ENCODE measurements at places on chromosomes 2 and 18.
A peak's percentile ranks its signal among the peaks of the same experiment; 100 is the strongest.

- no peak for DNase-seq
Measured at GRCh38 chr18:62834715-62835114, 119.4 kb downstream of the PHLPP1 start.

- peak; percentile 46 for DNase-seq
Measured at GRCh38 chr2:71503837-71504236, 50.5 kb downstream of the DYSF start.

GRCh38 chr2:240560480-240561324 is 545 bp downstream of the DUSP28 start:
- peak; percentile 100 for DNase-seq

- DNase-seq: no peak
Measured at GRCh38 chr18:12031181-12031580, 49.9 kb downstream of the IMPA2 start.

GRCh38 chr2:171430516-171431410 is 3.0 kb downstream of the METTL8 start:
- no peak for DNase-seq

DNA sequence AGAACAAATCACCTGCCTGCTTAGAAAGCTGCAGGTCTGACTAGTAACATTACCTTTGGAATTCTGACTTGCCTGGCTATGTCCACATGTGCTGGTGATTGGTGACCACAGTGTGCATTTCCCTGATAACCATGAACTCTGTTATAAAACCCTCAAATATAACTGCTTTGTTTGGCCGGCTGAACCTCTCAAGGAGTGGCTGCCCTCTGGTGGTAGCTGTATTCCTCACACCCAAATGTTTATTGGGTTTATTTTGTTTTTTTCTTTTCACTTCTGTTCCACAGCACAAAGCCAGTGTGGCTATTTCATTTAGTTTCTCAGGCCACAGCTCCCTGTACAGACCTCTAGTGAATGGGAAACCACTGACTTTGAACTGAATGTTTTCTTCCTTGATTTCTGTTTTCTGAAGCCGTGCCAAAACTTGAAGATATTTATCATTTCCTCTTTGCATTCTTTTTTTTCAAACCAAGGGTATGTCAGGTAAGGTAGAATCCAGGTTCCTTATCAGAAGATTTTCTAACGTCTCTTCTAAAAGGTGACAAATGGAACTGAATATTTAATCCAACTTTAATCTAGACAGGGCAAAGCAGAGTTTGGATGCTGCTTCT is 549.0 kb upstream of the VRK2 start:
- peak; percentile 82 for DNase-seq

GRCh38 chr2:10303694-10304378 is 1.1 kb downstream of the HPCAL1 start:
- peak; percentile 61 for DNase-seq

GRCh38 chr2:118241128-118241527 is 152.9 kb downstream of the INSIG2 start:
- no peak for DNase-seq

GRCh38 chr2:26678035-26678434 is 14.5 kb upstream of the KCNK3 start:
- no peak for DNase-seq

DNA sequence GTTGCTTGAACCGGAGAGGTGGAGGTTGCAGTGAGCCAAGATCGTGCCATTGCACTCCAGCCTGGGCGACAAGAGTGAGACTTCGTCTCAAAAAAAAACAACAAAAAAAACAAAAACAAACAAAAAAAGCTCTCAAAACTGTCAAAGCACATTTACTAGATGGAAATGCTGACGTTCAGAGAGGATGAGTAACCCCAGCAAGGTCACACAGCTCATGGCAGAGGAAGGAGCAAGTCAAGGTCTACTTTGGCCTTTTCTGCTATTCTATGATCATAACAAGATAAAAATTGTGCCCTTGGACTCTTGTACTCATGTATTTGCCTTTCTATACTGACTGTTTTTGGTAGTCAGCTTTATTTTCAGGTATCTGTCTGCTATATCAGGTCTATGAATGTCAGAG is 109.5 kb downstream of the ARL6IP6 start:
- DNase-seq: no peak

DNA sequence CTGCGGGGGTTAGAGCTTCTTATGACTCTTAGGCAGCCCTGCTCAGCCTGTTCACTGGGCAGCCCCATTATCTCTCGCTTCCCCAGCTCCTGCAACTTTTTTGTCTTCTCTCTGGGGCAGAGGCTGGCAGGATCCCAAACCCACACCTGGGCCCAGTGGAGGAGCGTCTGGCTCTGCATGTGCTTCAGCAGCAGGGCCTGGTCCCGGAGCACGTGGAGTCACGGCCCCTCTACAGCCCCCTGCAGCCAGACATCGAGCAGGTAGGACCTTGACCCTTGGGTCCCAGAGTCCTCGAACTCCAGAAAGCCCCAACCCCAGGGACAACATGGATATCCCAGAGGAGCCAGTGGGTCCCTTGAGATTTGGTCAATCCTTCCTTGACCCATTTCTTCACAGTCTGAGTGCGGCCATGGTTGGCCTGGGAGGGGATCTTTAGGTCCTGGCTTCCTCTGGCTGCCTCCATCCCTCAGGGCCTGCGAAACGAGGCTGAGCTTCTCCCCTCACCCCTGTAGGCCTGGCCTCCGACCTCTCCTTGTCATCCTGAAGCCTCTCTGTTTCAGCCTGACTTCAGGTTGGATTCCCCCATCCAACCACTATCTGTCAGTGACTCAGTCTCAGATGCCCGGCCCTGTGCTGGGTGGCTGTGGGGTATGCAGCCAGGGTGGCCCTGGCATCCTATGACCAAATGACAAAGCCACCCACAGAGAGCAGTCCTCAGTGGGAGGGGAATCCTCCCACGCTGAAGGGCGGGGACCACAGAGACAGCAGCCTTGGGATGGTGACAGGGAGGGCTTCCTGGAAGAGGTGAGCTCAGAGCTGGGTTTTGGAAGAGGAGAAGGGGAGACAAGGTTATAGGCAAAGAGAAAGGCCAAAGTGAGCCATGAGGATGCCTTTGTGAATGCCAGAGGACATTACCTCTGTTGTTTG is 214.2 kb downstream of the DYSF start:
- DNase-seq: no peak

- no peak for DNase-seq
Measured at GRCh38 chr2:48120112-48120511, 213.8 kb upstream of the FBXO11 start.

- no peak for DNase-seq
Measured at GRCh38 chr2:10282611-10283105, 20.0 kb upstream of the HPCAL1 start.

GRCh38 chr2:138572318-138572717 is 70.7 kb downstream of the SPOPL start:
- DNase-seq: no peak

- no peak for DNase-seq
Measured at GRCh38 chr2:143117225-143117624, 12.0 kb upstream of the ARHGAP15 start.

DNA sequence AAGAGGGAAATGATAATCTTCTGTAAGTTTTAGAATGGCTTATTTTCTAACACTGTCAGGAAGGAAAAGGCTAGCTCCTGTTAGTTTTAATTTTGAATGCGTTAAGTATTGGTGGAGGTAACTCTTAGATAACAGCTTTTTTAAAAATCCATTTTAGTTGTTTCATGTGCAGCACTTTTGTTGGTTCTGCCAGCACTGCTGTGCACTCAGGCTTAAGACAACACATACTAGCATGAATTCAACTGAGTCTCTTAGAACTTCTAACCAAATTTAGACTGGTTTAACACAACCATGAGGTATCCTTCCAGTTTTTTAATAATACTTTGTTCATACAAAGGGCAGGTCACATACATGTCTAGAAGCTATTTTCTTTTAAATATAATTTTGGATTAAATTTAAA is 42.4 kb downstream of the ACVR1 start:
- no peak for DNase-seq

DNA sequence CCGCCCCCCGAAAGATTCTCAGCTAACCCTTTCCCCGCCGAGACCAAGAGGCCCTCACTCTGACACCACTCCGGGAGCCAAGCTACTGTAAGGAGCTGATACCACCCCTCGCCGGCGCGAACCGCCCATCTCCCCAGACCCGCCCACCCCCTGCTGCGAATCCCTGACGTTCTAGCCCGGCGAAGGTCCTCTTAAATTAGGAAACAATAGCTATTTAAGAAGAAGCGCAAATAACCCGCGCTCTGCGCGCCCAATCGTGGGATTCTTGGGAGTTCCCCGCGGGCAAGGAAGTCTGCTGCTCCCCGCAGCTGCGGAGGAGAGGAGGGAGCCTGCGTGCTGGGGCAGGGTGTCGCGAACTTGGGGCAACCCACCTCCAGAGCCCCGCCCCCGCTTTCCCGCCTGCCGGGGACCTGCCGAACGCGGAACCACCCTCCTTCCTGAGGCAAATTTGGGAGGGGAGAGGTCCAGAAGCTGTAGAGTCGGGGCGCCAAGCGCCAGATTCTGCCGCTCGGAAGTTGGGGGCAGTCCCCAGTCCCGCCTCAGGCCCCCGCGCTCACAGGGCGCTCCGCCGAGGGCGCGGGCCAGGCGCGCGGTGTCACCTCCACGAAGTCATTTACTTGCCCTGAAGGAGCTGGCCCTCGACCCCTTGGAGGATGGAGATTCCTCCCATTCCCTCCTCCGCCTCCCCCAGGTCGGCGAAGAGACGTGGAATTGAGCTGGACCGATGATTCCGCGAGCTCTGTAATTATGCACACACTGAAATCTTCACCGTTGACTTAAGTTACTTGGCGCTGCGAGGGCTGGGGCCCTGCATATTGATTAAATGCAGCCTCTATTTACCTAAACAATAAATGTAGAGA is 8.4 kb upstream of the SP9 start:
- DNase-seq: no peak

DNA sequence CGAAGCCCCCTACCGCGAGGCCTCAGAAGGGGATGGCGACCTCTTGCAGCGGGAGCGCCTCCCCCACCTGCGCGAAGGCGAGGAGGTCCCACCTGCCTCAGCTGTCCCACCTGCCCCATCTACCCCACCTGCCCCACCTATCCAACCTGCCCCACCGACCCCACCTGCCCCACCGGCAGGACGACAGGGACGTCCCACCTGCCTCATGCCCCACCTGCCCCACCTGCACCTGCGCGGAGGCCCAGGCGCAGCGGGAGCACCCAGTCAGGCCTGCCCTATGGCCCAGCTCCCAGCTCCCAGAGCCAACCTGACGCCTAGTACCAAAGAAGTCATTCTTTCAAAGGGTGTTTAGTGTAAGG is 489.1 kb upstream of the SMIM21 start:
- no peak for DNase-seq

- no peak for DNase-seq
Measured at GRCh38 chr18:29351171-29351570, 1174.2 kb upstream of the CDH2 start.

GRCh38 chr2:44168681-44169154 is at the start of gene PPM1B:
Gene PPM1B (plus strand): TSS chr2:44168875. CDS start chr2:44201200, 32,325 bp downstream.
- no peak for DNase-seq

DNA sequence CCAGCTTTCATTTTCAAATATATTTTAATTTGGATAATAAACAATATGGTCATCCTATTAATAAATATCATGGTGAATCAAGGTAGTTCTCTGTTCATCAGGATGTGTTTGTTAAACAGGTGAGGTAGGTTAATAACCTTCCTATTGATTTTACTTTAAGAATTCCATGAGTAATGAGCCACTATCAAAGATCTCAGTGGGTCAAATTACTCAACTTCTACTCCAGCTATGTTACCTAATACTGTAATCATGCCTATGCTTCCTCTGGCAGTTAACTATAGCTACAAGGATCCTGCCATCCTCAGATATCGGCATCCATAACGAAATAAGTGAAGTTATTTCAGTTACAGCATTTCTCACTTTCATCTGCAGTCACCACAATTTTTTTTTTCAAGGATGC is 289.6 kb upstream of the SLC8A1 start:
- DNase-seq: no peak

DNA sequence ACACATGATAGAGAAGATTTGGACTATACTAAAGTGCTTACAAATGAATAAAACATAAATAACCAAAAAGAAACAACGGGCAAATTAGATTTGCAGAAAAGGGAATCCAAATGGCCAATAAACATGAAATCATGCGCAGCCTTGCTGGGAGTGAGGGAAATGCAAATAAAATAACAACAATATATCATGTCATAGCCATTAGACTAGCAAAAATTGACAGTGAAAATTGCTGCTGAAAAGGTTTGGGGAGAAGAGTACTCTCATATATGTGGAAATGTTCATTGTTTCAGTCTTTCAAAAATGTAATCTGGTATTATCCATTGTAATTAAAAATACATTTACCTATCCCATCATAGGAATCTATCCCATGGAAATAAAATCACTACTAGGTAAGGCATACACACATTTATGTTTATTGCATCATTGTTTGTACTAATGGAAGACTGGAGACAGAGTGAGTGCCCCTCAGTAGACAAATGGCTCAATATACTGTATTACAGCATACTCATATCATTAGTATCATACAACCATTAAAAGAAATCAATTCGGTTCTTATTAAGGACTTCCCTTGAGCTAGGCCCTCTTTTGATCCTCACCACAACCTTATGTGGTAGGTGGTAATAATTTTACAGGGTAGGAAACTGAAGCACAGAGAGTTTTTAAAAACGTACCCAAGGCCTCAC is 94.1 kb upstream of the MSTN start:
- no peak for DNase-seq

DNA sequence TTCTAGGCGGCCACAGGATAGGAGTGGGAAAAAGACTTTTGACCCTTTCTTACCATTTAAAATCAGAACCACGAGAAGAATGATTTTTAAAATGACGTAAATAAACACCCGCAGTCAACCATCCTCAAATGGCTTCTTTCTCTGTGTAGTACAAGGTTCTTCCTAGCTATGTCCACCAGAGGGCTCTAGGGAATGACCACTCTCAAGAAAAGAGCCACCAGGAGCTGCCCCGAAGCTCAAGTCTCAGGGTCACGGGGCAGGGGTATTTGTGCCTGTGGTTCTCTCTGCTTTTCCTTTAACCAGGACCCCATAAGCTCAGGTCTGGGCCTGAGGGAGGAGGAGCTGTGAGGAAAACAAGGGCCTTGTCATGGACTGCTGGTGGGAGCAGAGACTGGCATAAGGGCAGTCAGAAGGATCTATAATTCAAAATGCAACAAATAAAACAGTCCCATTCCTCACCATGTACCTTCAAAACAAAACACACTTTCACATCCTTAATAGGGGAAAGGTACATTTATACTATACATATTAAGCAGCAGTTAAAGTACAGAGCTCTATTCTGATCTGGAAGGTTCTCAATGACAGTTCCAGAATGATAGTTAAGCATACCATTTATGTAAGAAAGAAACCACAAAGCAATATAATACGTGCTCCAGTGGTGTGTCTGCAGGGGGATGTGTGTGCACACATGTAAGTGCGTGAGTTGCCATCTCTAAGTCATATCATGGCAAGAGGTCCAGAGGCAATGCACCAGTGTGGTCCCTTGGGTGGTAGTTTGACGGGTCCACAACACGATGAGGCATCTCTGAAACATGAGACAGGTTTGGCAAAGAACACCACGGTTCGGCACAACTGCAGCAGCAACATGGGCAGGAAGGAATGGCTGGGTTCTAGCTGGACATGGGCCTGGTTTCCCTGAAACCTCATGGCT is 18.6 kb downstream of the LYPD1 start:
- DNase-seq: peak; percentile 55

DNA sequence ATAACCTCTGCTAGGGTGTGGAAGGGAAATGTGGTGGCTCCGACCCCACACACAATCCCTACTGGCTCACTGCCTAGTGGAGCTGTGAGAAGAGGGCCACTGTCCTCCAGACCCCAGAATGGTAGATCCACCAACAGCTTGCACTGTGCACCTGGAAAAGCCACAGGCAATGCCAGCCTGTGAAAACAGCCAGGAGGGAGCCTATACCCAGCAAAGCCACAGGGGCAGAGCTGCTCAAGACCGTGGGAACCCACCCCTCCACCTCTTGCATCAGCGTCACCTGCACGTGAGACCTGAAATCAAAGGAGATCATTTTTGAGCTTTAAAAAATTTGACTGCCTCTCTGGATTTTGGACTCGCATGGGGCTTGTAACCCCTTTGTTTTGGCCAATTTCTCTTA is 249.0 kb upstream of the CDH2 start:
- DNase-seq: no peak
